ENCODE measurements at places on chromosomes 5 and 9.
A peak's percentile ranks its signal among the peaks of the same experiment; 100 is the strongest.

- no peak for DNase-seq
These were observed 3.4 kb downstream of the COL5A1 start for GRCh38 chr9:134644725-134645606.

DNA sequence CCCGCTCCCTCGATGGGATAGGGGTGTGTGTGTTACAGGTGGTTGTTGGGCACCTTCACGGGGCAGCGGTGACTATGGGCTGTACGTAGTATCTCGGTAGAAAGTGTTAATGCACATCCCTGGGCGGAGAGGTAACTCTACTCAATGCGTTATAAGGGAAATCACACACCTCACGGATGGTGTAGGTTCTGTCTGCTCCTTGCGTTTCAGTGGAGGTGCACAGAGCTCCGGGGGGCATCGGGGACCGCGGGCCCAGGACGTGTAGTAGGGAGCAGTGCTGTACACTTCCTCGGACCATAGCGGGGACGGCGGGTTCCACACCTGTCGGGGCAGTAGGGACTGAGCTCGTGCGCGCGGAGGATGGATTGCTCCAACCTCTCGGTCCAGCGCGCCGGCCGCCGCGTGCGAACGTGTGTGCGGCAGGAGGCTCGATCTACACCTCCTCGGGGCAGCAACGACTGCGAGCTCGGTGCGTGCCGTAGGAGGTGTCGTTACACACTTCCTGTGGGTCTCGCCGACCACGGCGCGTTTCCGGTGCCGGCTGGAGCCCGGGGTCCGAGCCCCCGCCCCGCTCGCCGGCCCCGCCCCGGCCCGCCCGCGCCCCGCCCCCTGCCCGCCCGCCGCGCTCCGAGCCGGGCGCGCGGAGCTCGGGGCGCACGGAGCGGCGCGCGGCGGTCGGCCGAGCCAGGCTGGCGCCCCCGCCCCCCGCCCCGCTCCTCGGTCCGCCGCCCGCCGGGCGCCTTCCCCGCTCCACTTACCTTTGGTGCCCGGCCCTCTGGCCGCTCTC lies at the start of gene KIAA1958:
KIAA1958 (plus strand) TSS at position 607 of the 787 bp plus-strand sequence. CDS start 87,254 bp downstream, outside the sequence.
- DNase-seq, result peak; percentile 84

- no peak for DNase-seq
These were observed 2.2 kb downstream of the HNRNPA0 start for GRCh38 chr5:137751869-137752491.

GRCh38 chr5:124416627-124417026 lies 329.8 kb downstream of the ZNF608 start:
- DNase-seq, result no peak

DNA sequence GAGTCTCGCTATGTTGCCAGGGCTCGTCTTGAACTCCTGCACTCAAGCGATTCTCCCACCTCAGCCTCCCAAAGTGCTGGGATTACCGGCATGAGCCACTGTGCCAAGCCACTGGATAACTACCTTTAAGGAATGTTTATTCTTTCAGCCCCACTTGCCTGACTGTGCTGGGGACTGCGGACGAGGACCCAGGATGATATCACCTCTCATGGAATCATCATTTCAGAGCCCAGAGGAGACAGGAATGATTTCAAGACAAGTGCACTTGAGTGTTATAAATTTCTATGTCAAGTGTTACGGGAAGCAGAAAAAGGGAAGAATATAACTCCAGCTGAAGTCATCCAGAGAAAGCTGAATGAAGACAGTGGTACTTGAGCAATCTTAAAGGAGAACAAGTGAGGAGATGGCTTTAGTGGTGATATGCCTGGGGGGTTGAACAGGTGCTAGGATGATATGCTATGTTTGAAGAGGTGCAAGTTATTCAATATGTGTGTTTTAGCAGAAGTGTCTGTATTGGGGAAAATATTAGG lies 109.3 kb downstream of the DCP2 start:
- no peak for DNase-seq

GRCh38 chr9:16230731-16231130 lies 639.7 kb downstream of the BNC2 start:
- no peak for DNase-seq

DNA sequence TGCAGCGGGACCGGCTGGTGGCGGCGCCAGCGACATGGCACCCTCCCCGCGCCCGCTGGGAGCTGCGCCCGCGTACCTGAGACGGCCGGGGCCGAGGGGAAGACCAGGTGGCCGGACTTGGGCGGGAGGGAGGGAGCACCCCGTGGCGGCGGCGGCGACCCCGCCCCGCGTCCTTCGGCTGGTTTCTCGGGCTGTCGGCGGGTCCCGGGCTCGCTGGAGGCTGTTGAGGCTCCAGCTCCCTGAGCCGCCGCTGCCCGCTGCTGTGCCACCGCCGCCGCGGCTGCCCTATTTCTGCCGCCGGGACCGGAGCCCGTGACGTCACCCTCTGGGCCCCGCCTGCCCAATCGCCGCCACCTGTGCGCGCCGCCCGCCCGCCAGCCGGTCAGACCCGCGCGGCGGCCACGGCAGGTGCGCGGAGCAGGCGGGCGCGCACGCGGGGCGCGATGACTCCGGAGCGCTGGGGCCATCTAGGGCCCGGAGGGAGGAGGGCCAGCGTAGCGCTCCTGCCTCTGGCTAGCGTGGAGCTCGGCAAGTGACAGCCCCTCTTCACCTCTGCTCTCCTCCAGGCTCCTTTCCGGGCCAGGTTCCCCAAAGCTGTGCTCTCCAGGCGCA lies at the start of gene FSTL4:
FSTL4 (minus strand) TSS at position 293 of the 612 bp plus-strand sequence.
- DNase-seq, result no peak

GRCh38 chr9:137205126-137206069 lies at the start of the genes NDOR1 and TMEM203:
Gene NDOR1, plus strand, starts transcription at chr9:137205700. Its CDS starts 78 bp downstream, at chr9:137205778.
Gene TMEM203, minus strand, starts transcription at chr9:137205648. Its CDS starts 234 bp downstream, at chr9:137205414.
- peak; percentile 87 for DNase-seq

- DNase-seq, result no peak
These were observed 178.5 kb downstream of the C9orf152 start for GRCh38 chr9:110029429-110029955.

GRCh38 chr9:131404581-131404980 lies 10.7 kb downstream of the PRRC2B start:
- DNase-seq, result no peak

GRCh38 chr5:657570-657969 lies 35.6 kb downstream of the TPPP start:
- no peak for DNase-seq

GRCh38 chr5:16918156-16918555 lies 17.9 kb downstream of the MYO10 start:
- DNase-seq, result no peak

DNA sequence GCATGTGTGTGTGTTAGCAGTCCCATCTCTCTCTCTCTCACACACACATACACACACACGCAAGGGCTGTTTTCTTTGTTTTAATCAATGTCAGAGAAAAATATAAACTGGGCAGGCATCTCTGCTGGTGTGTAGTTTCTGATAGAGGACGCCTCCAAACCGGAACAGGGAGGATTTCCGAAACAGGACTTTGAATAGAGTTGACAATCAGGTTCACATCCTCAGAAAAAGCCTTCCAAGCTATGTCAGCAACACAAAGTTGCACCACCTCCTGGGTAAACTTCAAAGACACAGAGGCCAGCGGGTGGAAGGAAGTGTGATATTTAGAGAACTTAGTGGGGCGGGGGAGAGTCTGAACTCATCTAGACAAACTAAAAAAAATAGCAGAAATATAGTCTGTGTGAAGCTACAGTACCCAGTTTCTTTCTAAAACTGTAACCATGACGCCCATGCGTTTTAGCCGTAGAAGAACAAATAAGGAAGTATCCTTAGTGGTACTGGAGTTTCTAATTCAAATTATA lies 1.2 kb downstream of the ST8SIA4 start:
- peak; percentile 32 for DNase-seq

- DNase-seq, result no peak
These were observed 189.5 kb upstream of the PPP1R26 start for GRCh38 chr9:135290086-135290485.

GRCh38 chr9:105007143-105007542 lies 79.2 kb upstream of the ABCA1 start:
- DNase-seq, result no peak

- DNase-seq, result no peak
These were observed 72.2 kb upstream of the ADAMTS19 start for GRCh38 chr5:129387944-129388343.

- DNase-seq, result peak; percentile 75
These were observed 32.9 kb upstream of the STXBP1 start for GRCh38 chr9:127578952-127579853.

DNA sequence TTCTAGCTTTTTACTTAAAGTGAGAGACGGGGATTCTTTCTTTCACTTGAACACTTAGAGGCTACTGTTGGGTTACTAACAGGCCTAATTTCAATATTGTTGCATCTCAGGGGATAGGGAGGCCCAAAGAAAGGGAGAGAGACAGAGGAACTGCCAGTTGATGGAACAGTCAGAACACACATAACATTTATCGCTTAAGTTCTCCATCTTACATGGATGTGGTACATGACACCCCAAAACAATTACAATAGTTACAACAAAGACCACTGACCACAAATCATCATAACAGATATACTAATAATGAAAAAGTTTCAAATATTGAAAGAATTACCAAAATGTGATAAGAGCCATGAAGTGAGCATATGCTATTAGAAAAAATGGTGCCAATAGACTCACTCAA lies 4.3 kb upstream of the RIC1 start:
- DNase-seq, result no peak

GRCh38 chr9:96441798-96442445 lies 8.0 kb upstream of the HABP4 start:
- peak; percentile 7 for DNase-seq

- peak; percentile 18 for DNase-seq
These were observed 694 bp downstream of the RMI1 start for GRCh38 chr9:83981126-83981871.

DNA sequence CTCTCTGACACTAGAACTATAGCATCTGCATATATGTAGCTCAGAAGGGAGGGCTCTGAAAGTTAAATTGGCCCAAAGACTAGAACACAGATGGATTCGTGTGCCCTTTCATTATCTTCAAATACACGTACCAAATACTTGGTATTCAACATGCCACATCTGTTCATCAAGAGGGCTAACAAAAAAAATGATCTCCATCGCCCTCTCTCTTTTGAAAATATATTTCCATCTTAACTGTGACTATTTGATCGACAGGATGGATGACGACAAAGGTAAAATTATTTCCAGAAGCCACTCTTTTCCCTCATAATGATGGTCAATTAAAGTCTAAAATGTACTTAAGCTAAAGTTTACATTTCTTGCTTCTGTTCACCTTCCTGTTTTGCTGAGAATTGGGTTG lies 77.0 kb downstream of the SEMA6A start:
- DNase-seq, result no peak

- DNase-seq, result no peak
These were observed 76.2 kb downstream of the NRG2 start for GRCh38 chr5:139966856-139967255.

- no peak for DNase-seq
These were observed 1.3 kb downstream of the NOTCH1 start for GRCh38 chr9:136544548-136544963.

GRCh38 chr5:96031811-96032261 lies 70.2 kb upstream of the ELL2 start:
- no peak for DNase-seq

- no peak for DNase-seq
These were observed 66.8 kb downstream of the FBXL7 start for GRCh38 chr5:15566789-15567188.

DNA sequence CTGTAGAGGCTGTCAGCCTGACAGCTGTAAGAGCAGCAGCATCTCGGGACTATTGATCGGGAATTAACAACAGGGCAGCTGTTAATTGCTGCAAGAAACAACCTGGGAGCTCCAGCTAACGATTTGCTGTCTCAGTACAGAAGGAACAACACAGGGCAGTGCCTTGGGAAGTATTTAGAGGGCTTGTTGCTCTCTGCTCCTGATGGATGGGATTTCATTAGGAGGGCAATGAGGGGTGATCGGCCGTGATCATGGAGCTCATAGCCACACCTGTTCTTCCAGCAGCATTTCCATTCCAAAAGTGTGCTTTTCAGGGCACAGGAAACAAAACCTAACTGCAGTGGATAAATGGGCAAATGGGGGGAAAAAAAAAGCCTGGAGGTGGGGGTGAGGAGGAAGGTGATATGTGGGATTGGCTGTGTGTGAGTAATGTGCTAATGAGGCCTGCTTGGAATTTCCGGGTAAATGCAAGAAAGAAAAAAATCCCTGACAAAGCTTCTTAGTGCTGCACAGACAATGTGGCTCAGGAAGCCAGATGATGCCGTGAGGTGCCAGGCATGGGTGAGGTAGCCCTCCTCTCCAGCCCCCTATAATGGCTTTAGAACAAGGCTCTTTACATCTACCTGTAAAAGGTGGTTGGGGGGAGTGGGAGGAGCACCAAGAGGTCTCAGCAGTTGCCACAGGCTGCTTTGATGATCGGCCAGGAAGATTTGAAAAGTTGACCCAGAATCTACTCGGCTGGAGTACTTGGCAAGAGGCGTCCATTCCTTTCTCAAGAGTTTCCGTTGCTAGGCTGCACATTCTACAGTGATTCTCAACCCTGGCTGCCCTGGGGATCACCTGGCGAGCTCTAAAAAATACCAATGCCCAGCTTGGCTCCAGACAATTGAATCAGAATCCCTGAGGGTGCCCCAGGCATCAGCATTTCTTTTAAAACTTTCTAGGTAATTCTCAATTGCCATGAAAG lies 139.5 kb upstream of the KLF9 start:
- DNase-seq, result no peak

DNA sequence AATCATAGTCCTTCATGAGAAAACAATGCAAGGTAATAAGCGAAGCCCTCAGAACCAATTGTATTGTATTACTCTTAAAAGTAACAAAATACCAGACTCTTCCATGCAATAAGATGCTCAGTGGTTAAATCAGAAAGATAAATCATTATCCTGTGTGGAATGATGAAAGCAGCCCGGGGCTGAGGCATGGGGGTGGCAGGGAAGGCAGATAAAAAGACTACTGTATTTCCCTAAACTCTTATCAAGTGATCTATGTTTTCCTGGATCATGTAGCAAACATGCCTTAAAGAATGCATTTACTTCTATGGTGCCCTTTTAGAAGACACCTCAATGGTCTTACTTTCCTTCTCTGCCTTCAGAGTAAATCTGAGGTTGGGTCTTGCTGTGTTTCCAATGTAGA lies 105.6 kb upstream of the DAPK1 start:
- no peak for DNase-seq

DNA sequence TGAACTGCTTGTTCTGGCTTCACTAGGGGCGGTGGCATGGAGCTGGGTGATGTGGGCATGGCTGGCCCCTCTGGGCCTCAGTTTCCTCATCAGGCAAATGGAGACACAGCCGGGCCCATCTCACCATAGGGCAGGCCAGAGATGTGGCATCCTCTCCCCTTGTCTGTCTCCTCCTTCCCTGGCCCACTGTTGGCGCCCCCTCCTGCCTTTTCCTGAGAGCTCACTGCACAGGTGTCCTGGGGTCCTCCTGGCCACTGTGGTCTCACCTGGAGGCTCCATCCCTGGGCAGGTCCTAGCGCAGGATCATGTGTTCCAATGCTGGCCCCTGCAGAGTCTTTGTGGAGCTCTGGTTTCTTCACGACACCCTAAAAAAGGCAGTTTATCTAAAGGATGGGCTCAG lies 53.5 kb downstream of the NEK6 start:
- no peak for DNase-seq

DNA sequence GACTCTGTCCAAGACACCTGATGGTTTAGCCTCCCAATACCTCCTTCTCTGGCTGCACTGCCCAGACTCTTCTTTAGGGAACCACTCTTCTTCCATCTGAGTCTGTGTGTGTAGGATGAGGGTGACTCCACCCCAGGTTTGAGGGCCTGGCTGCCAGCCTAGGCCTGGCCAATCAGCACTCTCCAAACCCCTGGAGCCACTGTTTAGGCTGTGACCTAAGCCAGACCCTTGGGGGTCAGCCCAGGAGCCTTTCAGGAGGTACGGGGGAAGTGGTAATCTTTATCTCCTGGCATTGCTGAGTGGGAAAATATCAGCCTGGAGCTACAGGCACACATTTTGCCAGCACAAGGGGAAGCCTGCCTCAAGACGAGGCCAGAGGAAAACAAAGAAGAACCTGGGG lies 6.2 kb upstream of the ERGIC1 start:
- DNase-seq, result no peak

- DNase-seq, result no peak
These were observed 541.7 kb downstream of the MTRR start for GRCh38 chr5:8410618-8411017.

All from stimulated activated CD4-positive, alpha-beta T cell treated with anti-CD3 and anti-CD28 coated beads, Interleukin-15, amount 100 ng/mL, for 48 hours (primary cell).